ENCODE measurements at places on chromosomes 5 and 9.

DNA sequence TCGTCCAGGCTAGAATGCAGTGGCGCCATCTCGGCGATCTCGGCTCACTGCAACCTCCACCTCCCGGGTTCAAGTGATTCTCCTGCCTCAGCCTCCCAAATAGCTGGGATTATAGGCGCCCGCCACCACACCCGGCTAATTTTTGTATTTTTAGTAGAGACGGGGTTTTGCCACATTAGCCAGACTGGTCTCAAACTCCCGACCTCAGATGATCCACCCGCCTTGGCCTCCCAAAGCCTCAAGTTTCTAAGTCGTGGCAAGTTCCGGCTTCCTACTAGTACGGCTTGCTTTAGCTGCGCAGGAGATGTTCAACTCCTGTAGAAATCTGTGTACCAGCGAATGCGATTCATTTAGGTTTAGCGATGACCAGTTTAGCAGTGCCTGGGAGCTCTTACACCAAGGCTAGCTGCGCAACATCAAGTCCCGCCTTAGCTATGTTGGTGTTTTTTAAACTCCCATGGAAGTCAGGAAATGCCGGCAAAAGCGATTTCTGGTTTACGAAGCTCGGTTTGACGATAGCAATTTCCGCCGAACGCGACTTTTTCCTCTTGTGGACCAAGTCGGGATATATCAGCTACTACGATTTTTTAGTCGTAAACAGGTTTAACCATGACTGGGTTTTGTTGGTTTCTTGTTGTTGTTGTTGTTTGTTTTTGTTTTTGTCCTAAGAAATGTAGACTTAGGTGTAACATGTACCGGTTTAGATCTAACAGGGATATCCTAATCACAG, 46.4 kb downstream of the ANXA2R start:
- no peak for DNase-seq

- no peak for DNase-seq
Measured at GRCh38 chr9:82367016-82367415, 378.4 kb downstream of the SPATA31D1 start.

DNA sequence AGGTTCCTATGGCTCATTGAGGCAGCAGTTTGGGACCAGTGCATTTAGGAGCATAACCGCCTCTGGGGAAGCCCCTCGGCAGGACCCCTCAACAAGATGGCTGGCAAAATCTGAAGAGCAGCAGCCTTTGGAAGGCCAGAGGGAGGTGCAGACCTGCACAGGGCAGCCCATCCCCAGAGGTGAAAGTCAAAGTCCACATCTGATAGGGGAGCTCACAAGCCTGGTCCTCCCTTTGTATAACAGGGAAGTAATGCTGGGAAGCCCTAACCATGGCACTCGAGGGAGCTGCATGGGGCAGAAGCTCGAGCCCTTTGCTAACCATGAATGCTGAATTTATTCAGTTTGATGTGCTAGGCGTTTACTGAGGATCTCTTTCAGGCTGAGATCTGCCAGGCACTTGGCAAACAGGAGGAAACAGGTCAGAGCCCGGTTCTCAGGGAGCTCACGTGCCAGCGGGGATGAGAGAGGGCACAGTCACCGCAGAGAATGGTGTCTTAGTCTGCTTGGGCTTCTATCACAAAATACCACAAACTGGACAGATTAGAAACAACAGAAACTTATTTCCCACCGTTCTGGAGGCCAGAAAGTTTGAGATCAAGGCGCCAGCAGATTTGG, 114.1 kb downstream of the GABBR2 start:
- DNase-seq, result no peak

DNA sequence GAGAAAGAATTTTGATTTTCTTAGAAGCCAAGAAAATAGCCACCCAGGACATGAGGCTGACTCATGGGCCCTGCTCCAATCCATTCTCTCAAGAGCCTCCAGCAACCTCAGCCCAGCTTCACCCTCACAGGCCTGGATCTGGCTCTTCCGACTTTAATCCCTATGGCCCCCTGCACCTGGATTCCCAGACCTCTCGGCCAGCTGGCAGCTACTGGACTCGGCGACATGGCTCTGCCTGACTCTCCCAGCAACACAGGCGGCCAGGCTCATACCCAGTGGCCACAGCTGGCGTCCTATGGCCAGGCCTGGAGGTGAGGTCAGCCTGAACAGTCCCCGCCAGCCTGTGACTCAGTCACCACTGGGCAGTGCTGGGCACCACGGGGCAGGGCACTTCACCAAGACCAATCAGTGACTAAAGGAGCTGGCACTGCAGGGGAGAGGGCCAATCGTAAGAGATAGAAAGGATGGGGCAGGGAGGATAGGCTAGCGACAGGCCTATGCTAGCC, 6.2 kb upstream of the PDLIM4 start:
- DNase-seq, result no peak

- no peak for DNase-seq
Measured at GRCh38 chr9:116152941-116153764, 438 bp upstream of the PAPPA start.

DNA sequence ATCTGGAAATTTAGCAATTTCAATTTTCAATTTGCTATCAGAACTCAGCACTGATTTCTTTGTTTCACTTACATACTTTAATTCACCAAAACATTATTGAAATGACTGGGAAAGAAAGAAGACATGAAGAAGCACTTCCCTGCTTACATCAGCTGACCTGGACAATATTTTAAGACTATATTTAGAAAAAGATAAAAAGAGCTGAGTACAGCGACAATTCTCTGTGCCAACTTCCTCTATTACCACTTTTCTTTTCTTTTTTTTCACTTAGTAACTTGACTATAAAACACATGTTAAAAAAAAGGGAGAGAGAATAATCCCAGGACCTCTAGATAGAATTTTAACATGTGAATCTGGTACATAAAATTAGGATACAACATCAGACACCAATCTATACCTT, 35.6 kb downstream of the MEF2C start:
- no peak for DNase-seq

DNA sequence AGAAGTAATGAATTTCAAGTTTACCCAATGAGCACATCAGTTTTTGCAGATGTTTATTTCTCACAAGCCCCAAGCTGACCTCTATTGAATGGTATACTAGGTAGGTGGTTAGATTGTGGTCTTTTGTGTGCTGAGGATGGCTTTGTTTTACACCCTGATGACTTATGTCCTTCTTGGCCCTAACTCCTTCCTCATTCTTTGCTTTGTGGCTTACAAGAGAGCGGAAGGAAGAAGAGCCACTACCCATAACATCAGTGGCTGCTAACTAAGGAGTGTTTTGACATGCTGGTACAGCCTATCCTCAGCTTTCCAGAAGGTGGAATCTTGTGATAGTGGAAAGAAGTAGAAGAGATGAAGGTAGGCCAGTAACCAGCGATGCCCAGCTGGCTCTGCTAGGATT, 85.7 kb upstream of the NTRK2 start:
- no peak for DNase-seq

DNA sequence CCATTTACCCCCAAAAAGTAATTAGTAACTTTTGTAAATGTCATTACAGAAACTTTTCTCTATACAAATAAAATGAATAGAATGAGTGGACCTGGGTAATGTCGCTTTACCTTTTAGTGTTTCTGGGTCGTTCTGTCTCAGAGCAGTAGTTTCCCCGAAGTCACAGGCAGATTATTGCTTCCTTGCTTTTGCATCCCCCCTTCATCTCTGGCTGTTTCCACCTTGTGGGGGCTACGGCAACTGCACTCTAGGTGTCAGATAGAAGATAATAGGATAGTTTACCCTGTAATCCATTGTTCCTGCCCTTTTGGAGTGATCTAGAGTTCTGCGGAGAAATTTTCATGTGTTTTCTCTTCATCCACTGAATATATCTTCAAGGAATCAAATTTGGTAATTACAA, 68.7 kb downstream of the PRR16 start:
- no peak for DNase-seq

- DNase-seq, result no peak
Measured at GRCh38 chr5:50710838-50711237, 44.4 kb downstream of the PARP8 start.

DNA sequence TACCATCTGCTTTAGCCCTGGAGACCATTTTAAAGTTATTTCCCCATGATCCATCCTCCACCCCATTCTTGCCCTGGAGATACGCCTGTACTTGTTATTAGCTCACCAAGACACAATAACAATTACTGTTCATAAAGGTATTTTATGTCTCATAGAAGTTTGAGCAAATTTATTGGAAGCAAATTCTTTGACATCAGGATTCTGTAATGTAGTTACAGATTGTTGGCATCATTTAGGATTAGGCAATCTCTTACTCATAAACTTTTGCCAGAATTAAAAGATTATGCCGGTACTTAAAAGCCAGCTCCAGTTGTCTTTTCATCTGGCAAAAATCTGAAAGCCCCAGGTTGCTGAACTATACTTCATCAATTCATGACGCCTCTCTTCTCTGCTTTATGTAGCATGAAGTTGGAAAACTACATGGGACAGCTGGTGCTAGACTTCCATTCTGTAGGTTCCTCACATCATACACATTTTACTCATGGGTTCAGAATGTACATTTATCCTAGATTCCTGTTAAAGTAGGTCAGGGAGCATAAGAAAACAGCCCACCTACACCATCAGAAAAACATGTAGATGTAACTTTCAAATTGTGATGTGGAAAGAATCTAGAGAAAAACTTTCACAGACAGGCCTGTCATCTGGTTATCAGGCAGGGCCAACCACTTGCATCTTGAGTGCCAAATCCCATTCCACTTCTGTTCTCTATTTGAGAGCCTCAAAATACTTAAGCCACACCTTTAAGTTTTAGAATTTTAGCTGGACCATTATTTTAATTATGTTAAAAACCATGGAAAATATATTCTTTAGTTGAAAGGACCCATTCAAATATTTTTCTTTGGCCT, 14.0 kb downstream of the ATP10B start:
- no peak for DNase-seq

DNA sequence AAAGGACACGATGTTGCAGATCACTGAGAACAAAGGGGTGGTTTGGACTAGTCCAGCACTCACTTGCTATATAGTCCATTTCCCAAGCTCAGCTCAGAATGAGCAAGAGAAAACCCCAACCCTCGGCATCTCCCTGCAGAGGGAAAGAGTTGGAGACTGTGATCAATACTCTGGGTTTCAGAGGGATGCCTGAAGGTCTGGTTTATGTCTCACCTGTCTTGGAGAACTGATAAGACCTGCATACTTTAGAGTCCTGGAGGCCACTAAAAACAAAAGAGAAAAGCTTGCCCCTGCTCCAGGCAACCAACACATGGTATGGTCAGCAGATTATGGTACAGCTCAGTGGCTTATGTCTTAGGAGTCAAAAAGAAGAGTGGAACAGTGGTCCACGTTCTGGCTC, 1006.9 kb downstream of the CDH9 start:
- no peak for DNase-seq

GRCh38 chr5:145991044-145991575, 54.7 kb downstream of the SH3RF2 start:
- no peak for DNase-seq

- DNase-seq, result no peak
Measured at GRCh38 chr9:27157097-27157496, 48.1 kb downstream of the TEK start.

- no peak for DNase-seq
Measured at GRCh38 chr9:123508048-123508447, 152.1 kb downstream of the CRB2 start.

- no peak for DNase-seq
Measured at GRCh38 chr9:124870723-124871122, 8.8 kb downstream of the ARPC5L start.

DNA sequence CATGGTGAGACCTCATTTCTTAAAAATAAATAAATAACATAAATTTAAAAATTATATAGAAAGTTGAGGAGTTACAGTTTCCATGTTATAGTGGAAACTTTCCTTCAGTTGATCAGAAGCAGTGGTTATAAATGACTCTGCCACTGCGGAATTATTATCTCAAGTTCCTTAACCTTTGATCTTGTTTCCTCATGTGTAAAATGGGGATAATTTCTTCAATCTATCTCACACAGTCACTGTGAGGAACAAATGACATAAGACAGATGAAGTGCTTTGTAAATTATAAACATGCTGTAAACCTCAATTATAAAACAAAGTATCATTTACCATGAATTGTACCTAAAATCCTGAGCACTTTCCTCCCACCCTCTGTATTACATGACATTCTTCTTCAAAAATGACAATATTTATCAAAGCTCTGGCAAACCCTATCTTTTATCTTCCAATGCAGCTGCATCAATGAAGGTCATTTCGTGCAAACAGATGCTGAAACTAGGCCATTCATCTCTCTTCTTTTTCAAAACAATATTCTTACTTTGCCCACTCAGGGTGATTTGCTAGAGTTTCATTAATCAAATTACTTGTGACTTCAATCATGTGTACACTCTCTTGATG, 46.8 kb downstream of the TMEM245 start:
- DNase-seq, result no peak

DNA sequence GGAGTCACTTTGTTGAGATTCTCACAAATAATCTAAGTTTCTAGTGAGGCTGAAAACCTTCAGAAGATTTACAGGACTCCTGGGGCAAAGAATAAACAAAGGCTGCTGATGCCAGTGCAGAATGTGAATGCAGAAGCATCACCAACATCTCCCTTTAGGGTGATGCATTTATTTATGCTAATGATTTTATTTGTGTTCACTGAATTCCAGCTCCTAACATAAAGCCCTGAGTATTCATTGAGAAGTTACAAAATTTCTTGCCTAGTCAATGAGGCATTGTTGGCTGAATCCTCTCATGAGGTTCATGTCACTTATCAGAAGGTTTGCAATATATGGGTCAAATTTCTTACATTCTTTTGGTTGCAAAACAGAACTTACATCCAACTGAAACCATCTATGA, 70.0 kb downstream of the GRIN3A start:
- no peak for DNase-seq

- no peak for DNase-seq
Measured at GRCh38 chr5:45796959-45797553, 100.9 kb upstream of the HCN1 start.

DNA sequence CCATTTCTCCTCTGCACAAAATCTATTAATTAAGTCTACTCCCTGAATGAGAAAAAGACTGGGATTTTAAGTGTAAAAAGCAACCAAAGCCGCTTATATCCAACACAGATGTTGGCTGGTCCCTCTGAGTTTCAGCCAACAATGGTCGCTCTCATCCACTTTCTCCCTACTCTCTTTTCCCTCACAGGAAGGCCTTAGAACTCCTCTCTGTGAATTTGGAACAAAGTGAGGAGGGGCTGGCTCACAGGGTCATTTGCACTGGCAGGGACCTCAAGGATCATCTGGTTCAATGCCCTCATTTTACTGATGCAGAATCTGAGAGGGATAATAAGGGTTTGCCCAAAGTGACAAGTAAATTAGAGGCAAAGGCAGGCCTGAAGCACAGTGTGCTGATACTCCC, 64.0 kb downstream of the DPYSL3 start:
- DNase-seq, result no peak

DNA sequence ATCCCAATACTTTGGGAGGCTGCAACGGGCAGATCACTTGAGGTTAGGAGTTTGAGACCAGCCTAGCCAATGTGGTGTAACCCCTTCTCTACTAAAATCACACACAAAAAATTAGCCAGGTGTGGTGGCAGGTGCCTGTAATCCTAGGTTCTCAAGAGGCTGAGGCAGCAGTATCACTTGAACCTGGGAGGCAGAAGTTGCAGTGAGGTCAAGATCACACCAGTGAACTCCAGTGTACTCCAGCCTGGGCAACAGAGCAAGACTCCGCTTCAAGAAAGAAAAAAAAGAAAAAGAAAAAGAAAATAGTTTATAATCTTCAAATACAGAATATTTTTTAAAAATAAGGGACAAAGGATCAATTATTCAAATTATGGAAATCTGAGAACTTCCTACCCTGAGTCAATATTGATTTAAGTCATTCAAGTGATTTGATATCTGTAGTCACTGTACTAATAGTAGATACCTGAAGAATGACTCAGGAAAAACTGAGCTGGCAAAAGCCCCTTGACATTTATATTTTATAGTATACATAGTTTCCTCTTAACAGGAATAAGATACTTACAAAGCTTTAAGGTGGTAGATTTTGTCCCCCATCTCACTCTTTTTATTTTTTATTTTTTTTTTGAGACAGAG, 61.8 kb downstream of the PTBP3 start:
- DNase-seq, result no peak
